Non-pigmented ciliary epithelial cell (primary cell): ENCODE measurements at places on chromosomes 16 and 17.
A peak's percentile ranks its signal among the peaks of the same experiment; 100 is the strongest.

- no peak for DNase-seq
These were observed 748 bp upstream of the CMTM3 start for GRCh38 chr16:66603537-66604375.

DNA sequence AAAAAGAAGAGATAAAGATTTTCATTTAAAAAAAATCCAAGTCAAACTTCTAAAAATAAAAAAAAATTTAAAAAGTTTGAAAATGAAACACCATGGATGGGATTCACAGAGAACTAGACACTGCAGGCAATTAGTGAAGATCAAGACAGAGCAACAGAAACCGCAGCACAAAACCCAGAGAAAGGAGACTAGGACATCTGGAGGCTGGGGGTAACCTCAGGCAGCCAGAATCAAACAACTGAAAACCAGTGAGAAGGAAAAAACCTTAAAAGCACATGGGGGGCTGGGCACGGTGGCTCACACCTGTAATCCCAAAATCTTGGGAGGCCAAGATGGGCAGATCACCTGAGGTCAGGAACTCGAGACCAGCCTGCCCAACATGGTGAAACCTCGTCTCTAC lies 30.6 kb downstream of the LITAFD start:
- no peak for DNase-seq

GRCh38 chr17:79987935-79988184 lies 47.8 kb downstream of the TBC1D16 start:
- no peak for DNase-seq

- DNase-seq, result peak; percentile 60
These were observed 6.0 kb upstream of the CHRNE start for GRCh38 chr17:4908711-4909496.

DNA sequence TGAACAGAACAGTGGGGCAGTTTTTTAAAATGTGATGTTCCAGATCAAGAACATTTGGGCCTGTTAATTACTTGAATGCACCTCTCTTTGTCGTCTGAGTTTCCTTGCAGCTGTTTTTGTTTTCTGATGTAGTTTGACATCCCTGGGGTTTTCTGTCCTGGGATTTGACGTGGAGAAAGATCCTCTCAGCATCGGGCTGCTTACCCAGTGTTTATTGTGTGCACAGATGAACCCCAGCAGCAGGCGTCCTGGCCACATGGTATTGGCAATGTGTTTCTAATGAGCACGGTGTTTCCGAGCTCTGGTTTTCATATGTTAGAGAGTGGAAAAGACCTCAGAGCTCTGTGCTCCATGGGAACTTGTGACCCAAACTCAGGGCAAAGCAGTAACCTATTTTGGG lies 191.1 kb upstream of the IRX3 start:
- no peak for DNase-seq

DNA sequence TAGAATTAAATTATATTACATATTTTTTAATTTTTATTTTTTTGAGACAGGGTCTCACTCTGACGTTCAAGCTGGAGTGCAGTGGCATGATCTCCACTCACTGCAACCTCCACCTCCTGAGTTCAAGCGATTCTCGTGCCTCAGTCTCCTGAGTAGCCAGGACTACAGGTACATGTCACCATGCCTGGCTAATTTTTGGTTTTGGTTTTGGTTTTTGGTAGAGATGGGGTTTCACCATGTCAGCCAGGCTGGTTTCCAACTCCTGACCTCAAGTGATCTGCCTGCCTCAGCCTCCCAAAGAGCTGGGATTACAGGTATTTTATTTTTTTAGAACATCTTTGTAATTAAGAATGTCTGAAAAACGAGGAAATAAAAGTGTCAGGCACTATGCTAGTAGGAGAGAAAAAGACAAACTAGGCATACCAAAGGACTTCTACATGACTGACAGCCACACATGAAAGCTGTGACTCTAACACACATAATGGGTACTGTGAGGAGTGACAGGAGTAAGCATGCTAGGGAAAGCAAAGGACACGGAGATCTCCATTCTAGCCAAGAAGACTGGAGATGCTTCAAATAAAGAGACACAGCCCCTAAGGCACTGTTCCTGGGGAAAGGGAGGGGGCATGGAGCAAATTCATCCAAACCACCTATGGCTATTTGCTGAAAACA lies 7.3 kb downstream of the GNA13 start:
- DNase-seq, result no peak

GRCh38 chr17:31093866-31094599 lies 744 bp upstream of the NF1 start:
- no peak for DNase-seq

- no peak for DNase-seq
These were observed 16.1 kb upstream of the ARHGAP44 start for GRCh38 chr17:12773153-12773552.

DNA sequence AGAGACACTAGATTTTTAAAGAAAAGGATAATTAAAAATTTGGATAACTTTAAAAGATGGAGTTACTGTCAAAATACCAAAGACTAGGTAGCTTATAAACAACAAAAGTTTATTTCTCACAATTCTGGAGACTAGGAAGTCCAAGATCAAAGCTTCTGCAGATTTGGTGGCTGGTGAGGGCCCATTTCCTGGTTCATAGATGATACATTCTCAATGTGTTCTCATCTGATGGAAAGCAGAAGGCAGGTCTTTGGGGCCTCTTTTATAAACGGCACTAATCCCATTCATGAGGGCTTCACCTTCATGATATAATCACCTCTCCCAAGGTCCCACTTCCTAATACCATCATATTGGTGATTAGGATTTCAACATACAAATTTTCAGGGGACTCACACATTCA lies 33.7 kb downstream of the NLK start:
- no peak for DNase-seq

DNA sequence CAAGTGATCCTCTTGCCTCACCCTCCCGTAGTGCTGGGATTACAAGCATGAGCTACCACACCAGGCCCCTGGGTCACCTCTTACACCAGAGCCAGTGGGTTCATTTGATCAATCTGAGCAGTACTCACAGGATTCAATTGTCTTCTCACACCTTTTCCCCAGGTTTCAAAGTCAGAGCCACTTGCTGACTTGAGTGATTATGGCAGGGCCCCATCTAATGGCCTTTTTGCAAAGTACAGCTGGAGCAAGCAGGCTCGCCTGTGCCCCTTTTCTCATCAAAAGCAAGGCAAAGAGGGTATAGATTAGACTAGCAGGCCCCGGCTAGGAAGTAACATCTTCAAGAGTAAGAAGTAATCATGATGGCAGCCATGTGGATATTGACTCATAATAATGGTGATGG lies 114.8 kb upstream of the NOL11 start:
- DNase-seq, result peak; percentile 6

DNA sequence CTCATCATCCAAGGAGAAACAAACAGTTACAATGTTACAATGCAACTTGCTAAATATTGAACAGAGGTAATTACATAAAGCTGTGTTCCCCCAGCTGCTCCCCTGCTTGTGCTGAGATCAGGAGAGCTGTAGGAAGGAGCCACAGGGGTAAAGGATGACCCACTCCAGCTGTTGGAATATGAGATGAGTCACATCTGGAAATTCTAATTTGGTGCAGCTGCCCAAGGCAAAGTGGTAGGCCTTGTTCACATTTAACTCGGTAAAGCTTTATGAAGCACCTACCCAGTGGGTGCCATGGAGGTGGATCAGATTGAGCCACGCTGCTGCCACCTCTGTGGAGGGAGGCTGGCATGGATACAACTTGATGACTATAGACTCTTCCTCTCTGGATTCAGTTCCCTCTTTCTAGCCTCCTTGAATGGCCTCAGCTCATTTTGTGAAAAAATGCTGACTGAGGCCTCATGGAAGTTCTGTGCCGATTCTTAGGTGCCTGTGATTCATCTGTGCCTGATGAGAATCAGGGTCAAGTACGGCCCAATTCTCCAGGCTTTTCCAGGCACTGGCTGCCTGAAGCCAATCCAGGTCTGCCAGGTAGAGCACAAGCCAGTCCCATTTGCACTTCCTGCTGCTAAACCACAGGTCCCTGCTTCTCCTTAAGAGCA lies 7.4 kb downstream of the ZNF689 start:
- DNase-seq, result no peak

GRCh38 chr16:85310868-85311585 lies 198.8 kb upstream of the CIBAR2 start:
- no peak for DNase-seq

GRCh38 chr17:38719943-38720641 lies 10.0 kb upstream of the CISD3 start:
- no peak for DNase-seq
